Sigmoid colon (tissue), 7 donors: ENCODE measurements at places on chromosomes 11 and 22. TPM values are rescaled to one million over a fixed set of nuclear protein-coding genes. Genes with fewer than 3 reads are reported as not detected.

DNA sequence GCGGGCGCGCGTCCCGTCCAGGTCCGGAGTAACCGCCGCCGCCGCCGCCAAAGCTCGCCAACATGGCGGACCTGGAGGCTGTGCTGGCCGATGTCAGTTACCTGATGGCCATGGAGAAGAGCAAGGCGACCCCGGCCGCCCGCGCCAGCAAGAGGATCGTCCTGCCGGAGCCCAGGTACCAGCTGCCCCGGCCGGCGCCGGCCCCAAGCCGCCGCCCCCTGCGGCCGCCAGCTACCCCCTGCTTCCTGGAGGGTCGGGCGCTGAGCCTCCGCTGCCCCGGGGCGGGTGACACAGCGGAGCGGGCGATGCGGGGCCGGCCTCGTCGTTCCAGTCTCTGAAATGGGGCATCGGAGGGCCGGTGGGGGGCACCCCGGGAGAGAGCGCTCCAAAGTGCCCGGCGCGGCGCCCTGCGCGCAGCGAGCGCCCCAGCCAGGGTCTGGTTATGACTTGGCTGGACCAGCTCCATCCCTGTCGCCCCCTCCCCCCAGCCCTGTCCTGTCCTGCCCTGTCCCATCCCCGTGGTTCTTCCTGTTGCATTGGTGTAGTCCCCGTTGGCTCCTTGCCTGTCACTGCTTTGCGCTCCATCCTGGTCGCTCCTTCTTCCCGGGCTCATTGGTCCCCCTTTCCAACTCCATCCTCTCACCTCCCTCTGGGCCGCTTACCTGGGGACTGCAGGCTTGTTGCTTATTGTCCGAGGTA is 653 bp downstream of the GRK3 start:
- DNase-seq: peak; percentile 70

DNA sequence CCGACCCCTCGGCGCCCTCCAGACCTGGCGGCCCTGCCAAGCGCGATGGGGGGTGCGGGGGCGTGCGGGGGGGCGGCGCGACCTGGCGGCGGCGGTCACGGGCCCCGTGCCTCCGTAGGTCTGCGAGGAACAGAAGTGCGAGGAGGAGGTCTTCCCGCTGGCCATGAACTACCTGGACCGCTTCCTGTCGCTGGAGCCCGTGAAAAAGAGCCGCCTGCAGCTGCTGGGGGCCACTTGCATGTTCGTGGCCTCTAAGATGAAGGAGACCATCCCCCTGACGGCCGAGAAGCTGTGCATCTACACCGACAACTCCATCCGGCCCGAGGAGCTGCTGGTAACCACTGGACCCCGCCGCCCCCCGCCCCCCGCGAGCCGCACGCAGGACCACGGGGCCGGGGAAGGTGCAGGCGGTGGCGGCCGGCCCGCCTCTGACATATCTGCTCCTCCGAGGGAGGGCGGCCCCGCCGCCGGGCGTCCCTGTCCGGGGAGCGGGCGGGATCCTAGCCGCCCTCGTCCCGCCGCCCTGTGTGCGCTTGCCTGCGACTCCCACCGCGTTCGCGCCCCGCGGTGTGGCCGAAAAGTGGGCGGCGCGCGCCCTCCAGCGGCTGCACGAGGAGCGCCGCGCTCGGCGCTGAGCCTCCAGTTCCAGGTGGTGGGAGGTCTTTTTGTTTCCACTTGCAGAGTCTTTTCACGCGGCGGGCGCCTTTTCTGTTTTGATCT is 2.1 kb downstream of the CCND1 start:
- peak; percentile 86 for DNase-seq

The GAL3ST3 gene
- total RNA-seq: not detected

The HIRA gene
- 11.8 TPM for total RNA-seq

The GPHA2 gene
- 2.9 TPM for total RNA-seq

The RTN4RL2 gene
- 0.66 TPM for total RNA-seq

GRCh38 chr11:32580967-32581366 is 2.7 kb upstream of the EIF3M start:
- DNase-seq: no peak

DNA sequence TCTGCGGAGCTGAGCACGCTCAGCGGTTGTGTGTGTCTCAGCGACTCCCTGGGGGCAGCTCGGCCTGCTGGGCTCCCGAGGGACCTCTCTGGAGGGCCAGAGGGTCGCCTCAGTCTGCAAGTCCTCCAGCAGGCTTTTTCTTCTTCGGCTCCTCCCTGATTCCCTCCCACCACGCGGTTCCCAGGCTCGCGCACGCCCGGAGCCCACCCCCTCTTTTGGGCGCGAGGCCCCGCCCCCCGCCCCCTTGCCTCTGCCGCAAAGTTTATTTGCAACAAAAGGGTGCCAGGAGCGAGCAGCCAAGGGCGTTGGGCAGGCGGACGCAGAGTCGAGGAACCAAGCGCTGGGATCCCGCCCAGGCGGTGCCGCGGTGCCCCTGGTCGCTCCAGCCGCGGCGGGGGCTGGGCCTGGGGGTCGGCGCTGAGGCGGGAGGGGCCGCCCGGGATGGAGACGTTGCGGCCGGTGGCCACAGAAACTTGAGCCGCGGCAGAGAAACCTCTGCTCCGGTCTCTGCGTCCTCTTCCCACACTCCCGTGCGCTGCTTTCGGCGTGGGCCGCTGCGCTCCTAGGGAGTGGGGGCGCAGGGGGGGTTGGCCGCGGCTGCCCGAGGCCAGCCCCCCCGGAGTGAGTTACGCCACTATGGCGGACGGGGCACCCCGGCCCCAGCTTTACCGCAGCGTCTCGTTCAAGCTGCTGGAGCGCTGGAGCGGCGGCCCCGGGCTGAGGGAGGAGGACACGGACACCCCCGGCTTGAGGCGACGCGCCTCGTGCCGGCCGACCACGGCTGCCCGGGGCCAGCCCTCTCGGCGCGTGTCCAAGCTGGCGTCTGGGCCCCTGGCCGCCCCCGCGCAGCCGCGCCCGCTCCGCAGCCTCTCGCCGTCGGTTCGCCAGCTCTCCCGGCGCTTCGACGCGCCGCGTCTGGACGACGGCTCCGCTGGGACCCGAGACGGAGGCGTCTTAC is at the start of gene ARHGEF17:
TSS of gene ARHGEF17 (plus strand) at position 274 of the 958 bp plus-strand sequence. CDS start at position 637, 363 bp downstream.
- DNase-seq: peak; percentile 90

DNA sequence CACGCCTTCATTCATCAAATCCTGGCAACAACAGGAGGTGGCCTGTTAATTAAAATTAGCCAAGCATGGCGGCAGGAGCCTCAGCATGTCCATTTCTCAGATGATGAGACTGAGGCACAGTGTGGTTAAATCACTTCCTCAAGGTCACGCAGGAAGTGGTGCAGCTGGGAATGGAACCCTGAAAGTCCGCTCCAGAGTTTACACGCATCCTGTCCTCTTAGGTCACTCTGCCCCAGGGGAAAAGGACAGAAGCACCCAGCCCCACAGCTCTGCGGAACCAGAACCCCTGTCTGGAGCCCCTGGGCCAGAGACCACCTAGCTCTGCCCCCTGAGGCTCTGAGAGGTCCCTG is 19.6 kb downstream of the RPL3 start:
- no peak for DNase-seq

- no peak for DNase-seq
Measured at GRCh38 chr11:113159988-113160807, 154.2 kb upstream of the TTC12 start.

The MS4A1 gene
- not detected for total RNA-seq

DNA sequence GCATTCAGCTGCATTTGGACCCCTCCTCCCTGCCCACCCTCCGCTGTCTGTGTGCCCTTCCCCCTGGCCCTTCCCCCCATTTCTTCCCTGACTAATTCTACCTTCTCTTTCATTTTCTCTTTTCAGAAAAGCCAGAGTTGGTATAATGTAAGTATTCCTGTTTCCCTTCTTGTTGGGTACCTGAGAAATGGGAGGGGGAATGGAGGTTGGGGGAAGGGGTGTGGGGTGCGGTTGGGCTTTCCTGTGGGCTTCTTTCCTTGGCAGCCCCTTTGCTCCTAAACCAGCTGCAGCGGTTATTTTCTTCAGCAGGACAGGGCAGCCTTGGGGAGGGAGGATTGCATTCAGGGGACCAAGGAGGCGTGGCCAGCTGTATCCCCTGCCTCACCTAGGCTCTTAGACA is 70.2 kb downstream of the SCN3B start:
- DNase-seq: no peak

DNA sequence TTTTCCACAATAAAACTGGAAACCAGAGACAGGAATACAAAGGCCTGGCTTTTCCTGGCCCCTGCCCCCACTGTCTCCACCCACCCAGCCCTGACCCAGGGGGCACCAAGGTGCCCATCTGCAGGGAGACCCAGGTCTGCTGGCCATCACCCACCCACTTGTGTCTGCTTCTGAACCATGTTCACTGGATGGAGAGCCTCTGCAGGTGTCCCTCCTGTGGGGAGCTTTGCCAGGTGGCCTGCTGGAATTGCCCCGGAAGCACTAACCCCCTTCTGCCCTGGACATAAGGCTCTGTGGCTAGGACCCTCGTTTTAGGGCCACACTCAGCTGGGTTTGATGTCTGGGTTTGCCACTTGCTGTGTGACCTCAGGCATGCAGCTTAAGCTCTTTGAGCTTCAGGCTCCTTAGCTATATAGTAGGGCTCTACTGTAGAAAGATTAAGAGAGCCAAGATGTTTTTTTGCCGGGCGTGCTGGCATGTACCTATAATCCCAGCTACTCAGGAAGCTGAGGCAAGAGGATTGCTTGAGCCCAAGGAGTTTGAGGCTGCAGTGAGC is 3.9 kb downstream of the SCARF2 start:
- DNase-seq: peak; percentile 59

- peak; percentile 78 for DNase-seq
Measured at GRCh38 chr11:95266751-95267374, 35.9 kb upstream of the SESN3 start.

DNA sequence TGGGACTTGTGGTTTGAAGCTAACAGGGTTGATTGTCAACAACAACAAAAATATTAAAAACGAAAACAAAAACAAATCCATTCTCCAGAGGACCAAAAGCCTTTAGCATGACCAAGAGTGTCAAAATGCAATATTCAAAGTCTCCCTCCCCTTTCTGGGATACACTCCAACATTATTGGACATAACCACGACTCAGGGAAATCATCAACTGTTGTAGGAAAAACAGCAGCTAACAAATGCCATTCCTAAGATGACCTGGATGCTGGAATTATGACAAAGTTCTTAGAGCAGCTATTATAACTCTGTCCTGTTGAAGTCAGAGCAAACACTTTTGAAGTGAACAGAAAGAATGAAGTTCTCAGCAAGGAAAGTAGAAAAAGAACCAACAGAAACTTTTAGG is 143.0 kb downstream of the TMEM135 start:
- no peak for DNase-seq

GRCh38 chr11:48107188-48107704 is 109.4 kb upstream of the OR4B1 start:
- no peak for DNase-seq

The KCTD17 gene
- total RNA-seq: 30.1 TPM

DNA sequence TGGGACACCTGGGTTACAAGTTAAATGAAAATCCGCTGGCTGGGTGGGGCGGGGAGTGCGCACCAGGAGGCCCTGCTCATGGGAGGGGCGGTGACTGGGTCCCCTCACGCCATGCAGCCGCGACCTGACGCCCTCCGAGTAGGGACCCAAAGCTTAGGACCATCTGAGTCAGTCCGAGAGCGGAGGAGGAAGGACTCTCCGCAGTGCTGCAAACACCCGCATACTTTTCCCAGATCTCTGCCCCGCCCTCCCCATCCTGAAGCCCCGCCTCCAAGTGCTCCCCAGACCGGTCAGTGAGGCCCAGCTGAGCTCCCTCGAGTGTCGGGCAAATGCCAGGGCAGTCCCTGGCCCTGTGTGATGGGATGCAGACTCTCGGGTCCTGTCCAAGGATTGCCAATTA is 6.6 kb upstream of the FLI1 start:
- DNase-seq: no peak

DNA sequence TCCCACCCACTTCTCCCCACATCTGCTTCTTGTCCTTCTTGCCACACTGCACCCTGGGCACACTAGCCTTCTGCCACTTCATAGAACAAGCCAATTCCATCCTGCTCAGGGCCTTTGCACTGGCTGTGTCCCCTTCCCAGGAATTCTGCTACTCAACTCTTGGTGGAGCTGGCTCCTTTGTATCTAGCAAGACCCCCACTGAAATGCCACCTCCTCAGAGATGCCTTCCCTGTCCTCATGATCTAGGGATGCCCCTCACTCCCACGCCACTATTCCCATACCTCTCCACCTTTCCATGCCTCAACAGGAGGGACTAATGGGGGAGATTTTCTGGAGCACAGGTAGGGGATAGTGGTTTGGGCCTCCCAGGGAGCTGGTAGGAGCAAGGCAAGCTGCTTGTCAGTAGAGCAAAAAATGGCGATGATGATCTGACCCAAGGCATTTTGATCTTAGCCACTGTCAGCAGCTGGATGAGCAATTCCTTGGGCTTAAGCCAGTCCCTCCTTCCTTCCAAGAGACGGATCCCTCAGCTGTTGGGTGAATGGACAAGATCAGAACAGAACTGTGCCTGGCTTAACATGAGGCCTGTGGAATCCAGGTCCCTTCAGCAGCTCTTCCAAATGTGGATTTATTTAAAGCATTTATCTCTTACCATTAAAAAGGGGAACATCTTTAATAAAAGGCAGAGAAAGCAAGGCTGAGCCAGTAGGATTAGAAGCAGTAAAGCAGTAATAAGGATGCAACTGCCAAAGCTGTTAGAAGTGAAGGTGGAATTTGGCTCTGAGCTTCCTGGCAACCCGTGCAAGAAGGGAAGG is 4.0 kb upstream of the PRDM11 start:
- DNase-seq: peak; percentile 49

- DNase-seq: no peak
Measured at GRCh38 chr11:79896258-79896657, 455.4 kb upstream of the TENM4 start.

DNA sequence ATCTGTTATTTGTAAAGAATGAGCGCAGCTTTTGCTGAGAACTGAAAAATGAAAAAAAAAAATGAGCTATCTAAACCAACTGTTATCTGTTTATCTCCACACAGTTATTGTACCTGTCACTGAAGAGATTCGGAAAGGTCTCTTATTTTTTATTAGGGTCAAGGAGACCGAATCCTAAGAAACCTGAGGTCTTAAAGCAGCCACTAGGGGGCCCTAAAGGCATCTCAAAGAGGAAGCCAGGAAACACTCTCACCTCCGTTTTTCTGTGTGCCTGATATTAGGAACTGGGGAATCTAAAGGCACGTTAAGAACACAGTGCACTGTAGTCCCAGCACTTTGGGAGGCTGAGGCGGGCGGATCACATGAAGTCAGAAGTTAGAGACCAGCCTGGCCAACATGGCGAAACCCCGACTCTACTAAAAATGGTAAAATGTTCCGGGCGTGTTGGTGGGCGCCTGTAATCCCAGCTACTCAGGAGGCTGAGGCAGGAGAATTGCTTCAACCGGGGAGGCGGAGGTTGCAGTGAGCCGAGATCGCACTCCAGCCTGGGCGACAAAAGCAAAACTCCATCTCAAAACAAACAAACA is 3.5 kb upstream of the LARGE1 start:
- DNase-seq: peak; percentile 75

DNA sequence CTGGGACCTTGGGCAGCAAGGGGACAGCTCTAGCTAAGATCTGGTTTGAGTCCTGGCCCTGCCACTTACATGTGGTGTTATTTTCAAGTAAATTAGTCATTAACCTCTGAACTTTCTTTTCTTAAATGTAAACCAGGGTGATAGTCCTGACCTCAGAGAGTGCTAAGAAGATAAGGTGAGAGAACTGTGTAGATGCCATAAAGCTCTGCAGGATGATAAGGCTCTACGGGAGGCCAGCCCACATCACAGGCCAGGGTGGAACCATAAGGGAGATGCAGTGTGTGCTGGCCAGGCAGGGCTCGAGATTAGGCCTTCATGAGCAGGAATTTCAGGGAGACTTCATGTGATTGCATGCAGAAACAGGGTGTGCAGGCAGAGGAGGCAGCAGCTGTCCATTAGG is 24.2 kb downstream of the NECTIN1 start:
- DNase-seq: no peak

The OR52E8 gene
- total RNA-seq: not detected

The CFAP300 gene
- 15.0 TPM for total RNA-seq
